ENCODE measurements at places on chromosomes 1 and 21. TPM values are rescaled to one million over a fixed set of nuclear protein-coding genes. Genes with fewer than 3 reads are reported as not detected.

DNA sequence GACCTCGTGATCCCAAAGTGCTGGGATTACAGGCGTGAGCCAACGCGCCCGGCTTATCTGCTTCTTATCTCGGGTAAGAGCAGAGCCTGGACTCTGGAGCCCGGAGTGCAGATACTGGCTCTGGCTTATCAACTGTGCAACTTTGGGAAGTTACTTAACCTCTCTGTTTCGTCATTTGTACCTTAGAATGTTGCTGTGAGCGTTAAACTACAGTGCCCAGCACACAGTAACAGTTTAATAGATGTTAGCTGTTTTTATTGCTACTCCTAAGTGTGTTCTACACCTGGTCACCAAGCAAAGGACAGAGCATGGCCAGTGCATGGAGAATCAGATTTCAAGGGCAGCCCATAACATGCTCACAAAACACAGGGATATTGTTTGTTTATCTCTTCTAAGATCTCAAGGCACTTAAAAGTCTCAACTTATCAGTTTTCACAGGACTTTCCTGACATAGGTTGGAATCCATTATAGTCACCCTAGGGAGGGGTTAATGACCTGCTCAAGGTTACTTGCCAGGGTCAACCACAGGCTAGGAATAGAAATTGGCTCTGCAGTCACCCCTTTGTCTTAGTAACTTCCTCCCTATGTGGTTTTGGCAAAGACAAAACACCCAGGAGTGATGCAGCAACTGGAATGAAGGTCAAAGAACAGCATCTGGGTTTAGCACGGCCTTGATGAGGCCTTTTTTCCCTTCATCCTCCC lies 22.5 kb upstream of the SRP9 start:
- H3K4me1 ChIP-seq: peaks cover 12% of the 10 kb centered on the region
- no peak for DNase-seq
- no peaks in the 10 kb centered on the region for H3K27me3 ChIP-seq

NTMT2 gene
- not detected for total RNA-seq

DNA sequence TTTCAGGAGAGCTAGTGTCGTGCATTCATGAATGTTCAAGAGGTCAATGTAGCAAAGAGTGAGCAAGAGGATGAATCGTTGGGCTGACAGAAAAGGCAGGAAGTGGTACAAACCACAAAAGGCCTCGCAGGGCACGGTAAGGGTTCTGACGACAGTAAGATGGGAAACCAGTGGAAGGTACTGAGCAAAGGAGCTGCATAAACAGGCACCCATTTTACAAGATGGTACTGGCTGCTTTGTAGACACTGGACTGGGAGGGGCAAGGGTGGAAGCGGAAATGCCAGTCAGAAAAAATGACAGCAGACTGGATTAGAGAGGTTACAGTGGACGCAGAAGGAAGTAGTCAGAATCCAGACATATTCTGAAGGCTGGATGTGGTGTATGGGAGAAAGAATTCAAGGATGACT lies 123.5 kb downstream of the PTPN14 start:
- H3K4me3 ChIP-seq: no peak overlapping the region
- no peaks in the 10 kb centered on the region for H3K4me1 ChIP-seq
- no peak for DNase-seq
- no peaks in the 10 kb centered on the region for H3K36me3 ChIP-seq

DNA sequence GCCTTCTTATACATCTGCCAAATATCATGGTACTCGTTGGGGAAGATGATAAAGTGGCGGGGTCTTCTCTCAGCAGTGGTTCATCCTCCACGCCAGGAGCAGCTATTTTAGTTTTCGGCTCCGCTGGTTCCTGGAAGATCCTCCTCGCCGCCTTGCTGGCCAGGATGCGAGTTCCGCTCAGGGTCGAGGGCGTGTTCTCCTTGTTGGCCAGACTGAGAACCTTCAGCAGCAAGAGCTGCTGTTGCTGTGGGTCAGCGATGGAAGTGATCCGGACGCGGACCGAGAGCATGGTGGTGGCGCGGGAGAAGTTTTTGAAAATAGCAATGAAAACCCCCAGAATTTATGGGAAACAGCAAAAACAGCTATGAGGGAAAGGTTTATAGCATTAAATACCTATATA lies 11.4 kb upstream of the CFAP126 start:
- no peak overlapping the region for H3K27ac ChIP-seq
- H3K27me3 ChIP-seq: no peaks in the 10 kb centered on the region
- H3K4me1 ChIP-seq: no peaks in the 10 kb centered on the region
- H3K4me3 ChIP-seq: no peak overlapping the region
- peak; percentile 69 for DNase-seq
- no peaks in the 10 kb centered on the region for H3K36me3 ChIP-seq

GRCh38 chr1:61081686-61082310 lies 563 bp upstream of the NFIA start:
- H3K36me3 ChIP-seq: no peaks in the 10 kb centered on the region
- no peaks in the 10 kb centered on the region for H3K27me3 ChIP-seq
- peak overlapping the region; percentile 96 for H3K4me3 ChIP-seq

CHI3L2 gene
- total RNA-seq: 30.1 TPM

- H3K4me3 ChIP-seq: no peak overlapping the region
- no peak overlapping the region for H3K27ac ChIP-seq
- no peaks in the 10 kb centered on the region for H3K36me3 ChIP-seq
- no peaks in the 10 kb centered on the region for H3K27me3 ChIP-seq
- H3K4me1 ChIP-seq: no peaks in the 10 kb centered on the region
These were observed 90.8 kb upstream of the TMPRSS2 start for GRCh38 chr21:41598561-41599431.

DNA sequence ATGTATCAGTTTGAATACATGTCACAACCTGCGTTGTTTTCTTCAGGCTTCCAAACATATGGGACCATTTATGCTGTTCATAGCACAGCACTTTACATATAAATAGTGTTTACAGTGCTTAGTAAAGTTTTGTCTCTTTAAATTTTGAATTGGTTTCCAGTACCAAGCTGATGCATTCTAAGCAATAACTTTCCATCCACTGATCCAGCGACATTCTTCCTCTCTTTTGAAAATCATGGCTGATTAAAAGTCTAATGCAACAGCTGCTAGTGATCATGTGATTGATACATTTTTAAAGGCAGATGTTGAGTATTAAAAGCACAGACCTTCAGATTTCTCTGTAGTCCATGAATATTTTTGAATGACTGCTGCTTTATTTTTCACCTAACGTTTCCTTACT lies 154.9 kb downstream of the PTPRC start:
- H3K27me3 ChIP-seq: no peaks in the 10 kb centered on the region
- H3K27ac ChIP-seq: no peak overlapping the region
- DNase-seq: no peak
- no peaks in the 10 kb centered on the region for H3K4me1 ChIP-seq
- H3K4me3 ChIP-seq: no peak overlapping the region

DNA sequence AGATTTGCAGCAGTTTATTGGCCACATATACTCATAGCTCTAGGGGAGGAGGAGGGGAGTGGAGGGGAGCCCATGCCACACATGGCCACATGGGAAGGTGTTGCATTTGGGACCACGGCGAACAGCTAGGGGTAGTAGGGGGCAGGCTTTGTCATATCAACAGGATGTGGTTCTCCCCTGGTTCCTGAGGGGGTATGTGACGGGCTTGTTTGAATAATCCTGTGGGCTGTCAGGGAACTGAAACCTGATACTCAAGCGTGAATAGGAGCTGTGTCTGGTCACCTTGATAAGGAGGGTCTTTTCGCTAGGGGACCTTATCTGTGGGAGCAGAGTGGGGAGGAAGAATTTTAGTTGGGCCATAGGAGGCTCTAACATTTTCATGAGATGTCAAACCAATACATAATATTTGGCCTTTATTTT lies 264.7 kb downstream of the CTH start:
- no peaks in the 10 kb centered on the region for H3K4me1 ChIP-seq
- no peak overlapping the region for H3K4me3 ChIP-seq
- no peak for DNase-seq
- no peaks in the 10 kb centered on the region for H3K27me3 ChIP-seq
- no peak overlapping the region for H3K27ac ChIP-seq

Measured in lung (tissue), 17 donors.